ENCODE measurements at places on chromosomes 7 and 10. TPM values are rescaled to one million over a fixed set of nuclear protein-coding genes. Genes with fewer than 3 reads are reported as not detected.

The KCNIP2 gene
- polyA plus RNA-seq: 2.7 TPM

The MPLKIP gene
- polyA plus RNA-seq: 73.4 TPM

The MYH16 gene
- polyA plus RNA-seq: not detected

The SRGN gene
- polyA plus RNA-seq: not detected

The ITGB8 gene
- 1.2 TPM for polyA plus RNA-seq

The HOXA5 gene
- not detected for polyA plus RNA-seq

Measured in H1 (cell line).